ENCODE measurements at places on chromosomes 13 and 19.

GRCh38 chr13:93375491-93375890 is 148.9 kb downstream of the GPC6 start:
- no peak for DNase-seq

DNA sequence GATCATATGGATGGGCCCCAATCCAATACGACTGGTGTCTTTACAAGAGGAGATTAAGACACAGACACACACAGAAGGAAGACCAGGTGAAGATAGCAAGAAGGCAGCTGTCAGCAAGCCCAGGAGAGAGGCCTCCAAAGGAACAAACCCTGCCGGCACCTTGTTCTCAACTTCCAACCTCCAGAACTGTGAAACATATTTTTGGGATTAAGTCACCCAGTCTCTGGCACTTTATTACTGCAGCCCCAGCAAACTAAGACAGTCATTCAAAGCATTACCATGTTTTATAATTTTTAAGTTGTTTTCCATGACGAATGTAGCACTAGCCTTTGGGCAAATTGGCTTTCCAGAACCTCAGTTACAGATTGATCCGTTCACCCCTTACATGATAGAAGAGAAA is 11.3 kb downstream of the STARD13 start:
- no peak for DNase-seq

- DNase-seq = no peak
Measured at GRCh38 chr19:1470305-1471009, 8.6 kb downstream of the C19orf25 start.

GRCh38 chr13:51396352-51396751 is 56.5 kb downstream of the INTS6 start:
- DNase-seq = no peak

DNA sequence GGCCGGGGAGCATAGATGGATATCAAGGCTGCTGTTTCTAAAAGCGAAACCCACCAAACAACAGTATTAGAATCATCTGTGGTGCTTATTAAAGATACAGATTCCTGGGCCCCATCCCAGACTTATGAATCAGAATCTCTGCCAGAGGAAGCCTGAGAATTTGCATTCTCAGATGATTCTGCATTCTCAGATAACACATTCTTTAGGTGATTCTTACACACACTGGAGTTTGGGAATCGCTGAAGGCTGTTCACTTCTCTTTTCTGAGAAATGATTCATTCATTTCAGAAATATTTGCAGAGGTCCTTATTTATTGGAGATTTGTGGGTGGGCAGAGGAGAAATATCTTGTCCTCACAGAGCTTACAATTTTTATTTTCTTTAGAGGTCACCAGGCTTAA is 24.4 kb downstream of the ALOX5AP start:
- DNase-seq = no peak

GRCh38 chr19:3852614-3853254 is 16.1 kb downstream of the ZFR2 start:
- DNase-seq = no peak

DNA sequence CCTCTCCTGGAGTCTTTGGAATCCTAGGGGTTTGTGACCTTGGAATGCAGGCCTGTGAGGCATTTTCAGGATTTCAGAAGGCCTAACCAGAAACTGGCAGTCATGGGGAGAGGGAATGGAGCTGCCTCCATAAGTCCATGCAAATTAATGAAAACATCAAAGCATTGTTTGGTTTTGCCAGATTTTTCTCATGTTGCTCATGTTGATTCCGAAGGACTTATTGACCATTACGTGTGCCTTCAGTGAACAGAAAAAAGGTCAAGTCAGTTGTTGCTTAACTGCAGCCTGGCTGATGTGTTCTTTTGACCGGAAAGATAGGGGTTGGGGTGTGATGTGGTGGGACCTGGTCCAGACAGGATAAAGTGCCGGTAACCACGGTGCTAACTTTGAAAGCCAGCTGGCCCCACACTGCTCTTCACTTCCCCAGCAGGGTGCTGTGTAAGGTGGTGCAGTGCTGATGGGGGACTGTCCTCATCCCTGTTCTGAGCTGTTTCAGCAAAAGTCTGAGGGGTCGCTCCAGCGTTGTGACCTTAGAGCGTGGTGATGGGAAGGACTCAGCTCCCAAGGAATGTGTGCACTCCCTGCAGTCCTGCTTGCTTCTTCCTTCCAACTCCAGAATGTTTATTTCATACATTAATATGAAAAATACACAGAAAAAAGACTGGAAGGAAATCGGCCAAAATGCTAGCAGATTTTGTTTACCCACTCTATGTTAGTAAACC is 3.5 kb downstream of the RNF113B start:
- no peak for DNase-seq

GRCh38 chr19:6693681-6694080 is 23.7 kb upstream of the TNFSF14 start:
- no peak for DNase-seq

DNA sequence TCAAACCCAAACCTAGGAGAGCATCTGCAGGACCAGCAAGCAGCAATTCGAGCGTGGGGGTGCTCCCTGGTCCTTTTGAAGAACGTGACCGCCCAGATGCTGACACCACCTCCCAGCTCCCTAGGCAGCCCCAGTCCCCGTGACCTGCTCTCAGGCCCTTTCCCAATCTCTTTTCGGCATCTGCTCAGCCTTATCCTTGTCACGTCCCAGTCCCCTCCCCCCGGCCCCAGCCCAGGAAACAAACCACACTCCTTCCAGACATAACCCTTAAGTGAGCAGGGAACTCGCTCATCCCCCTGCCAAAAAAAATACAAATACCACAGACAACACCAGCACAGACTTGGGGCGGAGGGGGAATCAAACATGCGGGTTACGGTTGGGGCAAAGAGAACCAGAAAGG is 3.3 kb downstream of the MLLT1 start:
- no peak for DNase-seq

- DNase-seq = no peak
Measured at GRCh38 chr19:41434450-41434849, 5.3 kb downstream of the DMAC2 start.

GRCh38 chr19:7366701-7367420 is 18.1 kb downstream of the ARHGEF18 start:
- DNase-seq = no peak

DNA sequence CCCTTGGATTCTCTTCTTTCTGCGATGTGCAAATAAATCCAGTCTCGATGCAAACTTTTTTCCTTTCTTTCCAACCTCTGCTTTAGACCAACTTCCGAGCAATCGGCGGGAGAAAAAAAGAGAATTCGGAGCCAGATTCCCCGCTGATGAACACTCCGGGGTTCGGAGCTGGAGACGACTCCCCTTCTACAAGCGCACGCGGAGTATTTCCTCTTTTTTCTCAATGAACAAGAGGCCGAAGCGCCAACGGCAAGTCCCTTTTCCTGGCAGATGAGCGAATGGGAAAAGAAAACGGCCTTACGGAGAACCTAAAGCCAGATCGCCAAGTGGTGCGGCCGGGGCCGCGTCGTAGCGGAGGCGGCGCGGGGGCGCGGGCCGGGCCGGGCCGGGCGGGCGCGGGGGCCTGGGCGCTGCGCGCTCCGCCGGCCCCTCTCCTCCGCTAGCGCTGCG is 250 bp downstream of the SPRY2 start:
- peak; percentile 14 for DNase-seq

GRCh38 chr13:37791699-37792098 is 77.9 kb downstream of the TRPC4 start:
- DNase-seq = no peak

GRCh38 chr19:47283405-47284059 is 8.8 kb downstream of the INAFM1 start:
- no peak for DNase-seq

- DNase-seq = no peak
Measured at GRCh38 chr13:78997902-78998629, 339.1 kb upstream of the OBI1 start.

GRCh38 chr19:10701955-10702525 is 801 bp downstream of the QTRT1 start:
- DNase-seq = no peak

DNA sequence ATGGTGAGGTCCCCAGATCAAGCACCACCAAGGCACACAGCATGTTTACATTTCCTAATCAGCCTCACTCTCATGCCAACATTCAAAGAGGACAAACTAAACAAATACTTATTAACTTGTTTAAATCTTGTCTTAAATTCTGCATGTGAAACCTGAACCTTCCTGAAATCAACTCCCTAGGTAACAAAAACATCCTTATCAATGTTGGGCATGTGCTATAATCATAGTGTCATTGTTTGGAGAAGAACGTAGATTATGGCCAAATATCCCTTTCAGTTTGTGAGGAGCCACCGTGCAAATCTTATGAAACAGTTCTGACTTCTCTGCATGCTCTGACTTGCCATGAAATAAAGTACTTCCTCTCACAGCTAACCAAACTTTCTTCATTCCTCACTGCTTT is 123.8 kb downstream of the NDFIP2 start:
- no peak for DNase-seq

- no peak for DNase-seq
Measured at GRCh38 chr13:83883061-83883523, 818 bp upstream of the SLITRK1 start.

DNA sequence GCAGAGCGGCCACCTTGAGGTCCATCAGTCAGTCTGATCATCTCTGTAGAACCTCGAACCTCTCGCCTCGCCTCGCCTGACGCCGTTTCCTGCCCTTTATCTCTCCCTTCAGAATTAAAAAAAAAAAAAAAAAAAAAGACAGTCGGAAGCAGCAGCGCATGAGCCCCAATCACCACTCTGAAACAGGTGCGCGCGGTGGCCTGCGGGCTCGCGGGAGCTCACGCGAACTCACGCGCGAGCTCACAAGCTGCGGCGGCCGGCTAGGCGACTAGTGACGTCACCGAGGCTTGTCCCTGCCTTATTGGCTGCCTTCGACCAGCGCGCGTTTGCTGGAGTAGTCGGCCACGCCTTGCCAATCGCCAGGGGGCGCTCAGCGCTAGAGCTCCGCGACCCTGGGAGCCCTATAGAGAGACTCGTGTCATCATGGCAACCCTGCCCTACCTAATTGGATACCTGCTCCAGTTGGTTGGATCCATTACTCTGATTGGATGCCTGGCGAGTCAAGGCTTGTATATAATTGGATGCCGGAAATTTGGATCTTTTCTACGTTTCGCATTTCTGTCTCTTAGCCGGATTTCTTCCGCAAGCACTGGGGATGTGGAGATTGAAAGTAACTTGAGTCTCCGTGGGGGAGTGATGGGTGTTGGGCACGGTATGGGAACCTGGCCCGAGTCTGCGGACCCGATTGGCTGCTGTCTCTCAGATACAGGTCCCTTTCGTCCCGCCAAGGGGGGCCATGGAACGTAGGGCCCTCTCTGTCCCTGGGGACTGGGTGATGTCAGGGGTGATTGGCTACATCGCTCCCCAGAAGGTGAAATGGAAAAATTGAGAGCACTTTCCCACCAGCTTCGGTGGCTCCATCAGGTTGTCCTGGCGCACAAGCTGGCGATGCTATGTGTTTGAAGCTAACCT is 31.6 kb downstream of the SYT3 start:
- DNase-seq = no peak

- no peak for DNase-seq
Measured at GRCh38 chr19:46731007-46731501, 14.1 kb upstream of the PRKD2 start.

DNA sequence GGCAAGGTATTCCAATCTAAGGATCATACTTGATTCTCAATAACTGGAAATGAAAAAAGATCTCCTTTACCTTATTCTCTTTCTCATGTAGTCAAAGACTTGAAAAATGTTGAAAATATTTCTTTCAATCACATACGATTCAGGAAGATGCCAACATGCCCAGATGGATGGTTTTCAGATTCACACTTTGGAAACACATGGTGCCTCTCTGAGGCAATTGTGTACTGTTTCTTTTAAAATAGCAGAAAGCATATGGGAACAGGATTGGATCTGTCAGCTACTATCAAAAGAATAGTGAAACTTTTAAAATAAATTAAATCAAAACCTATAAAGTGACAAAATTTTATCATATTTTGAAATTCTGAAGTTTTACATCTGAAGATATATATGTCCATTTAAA is 222.4 kb downstream of the SPRY2 start:
- DNase-seq = no peak

DNA sequence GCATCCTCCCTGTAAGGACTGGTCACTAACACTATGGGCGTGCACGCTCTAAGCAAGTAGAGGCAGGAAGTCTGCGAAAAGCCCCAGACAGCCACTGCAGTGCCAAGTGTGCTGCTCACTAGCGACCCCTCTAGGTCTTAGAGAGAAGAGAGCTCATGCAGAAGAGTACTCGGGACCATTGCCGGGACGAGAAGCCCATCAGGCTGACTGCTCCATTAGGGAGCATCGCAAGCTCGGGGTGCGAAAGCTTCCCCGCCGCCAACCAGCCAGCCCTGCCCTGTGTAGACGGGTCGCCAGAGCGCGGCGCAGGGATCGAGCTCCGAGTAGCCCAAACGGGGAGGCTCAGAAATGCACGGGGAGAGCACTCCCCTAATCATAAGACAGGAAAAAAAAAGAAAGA is 16.6 kb downstream of the POU4F1 start:
- no peak for DNase-seq

Measured in esophagus squamous epithelium (tissue), 5 donors.